ENCODE measurements at places on chromosomes 5 and 9.

DNA sequence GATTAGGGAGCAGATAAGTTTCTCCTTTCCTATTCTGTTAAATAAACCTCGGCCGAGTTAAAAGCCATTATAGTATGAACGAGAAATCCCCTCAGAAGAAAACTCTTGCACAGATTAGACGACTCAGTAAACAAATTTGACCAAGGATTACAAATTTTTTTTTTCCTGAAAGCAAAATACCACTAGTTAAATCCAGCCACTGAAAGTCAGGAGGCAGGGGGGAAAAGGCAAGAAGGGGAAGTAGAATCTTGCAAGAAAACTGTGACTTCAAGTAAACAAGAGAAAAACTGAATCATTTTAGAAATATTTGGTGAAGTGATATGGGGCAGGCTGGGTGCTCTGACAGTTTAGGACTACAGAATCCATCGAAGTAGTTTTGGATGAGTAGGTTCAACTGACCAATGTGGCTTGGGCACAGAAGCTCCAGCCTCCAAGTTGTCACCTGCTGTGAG, 251.0 kb downstream of the DENND1A start:
- DNase-seq = peak; percentile 30

DNA sequence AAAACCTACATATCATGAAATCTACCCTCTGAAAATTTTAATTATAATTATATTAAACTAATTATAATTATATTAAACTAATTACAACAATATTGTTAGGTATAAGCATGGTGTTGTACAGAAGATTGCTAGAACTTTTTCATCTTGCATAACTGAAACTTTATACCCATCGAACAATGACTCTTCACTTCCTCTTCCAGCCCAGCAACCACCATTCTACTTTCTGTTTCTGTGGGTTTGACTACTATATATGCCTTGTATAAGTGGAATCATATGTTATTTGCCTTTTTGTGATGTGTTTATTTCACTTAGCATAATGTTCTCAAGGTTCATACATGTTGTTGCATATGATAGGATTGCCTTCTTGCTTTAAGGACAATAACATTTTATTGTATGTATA, 274.2 kb upstream of the CCNH start:
- no peak for DNase-seq

GRCh38 chr5:179436321-179437122, 91.3 kb upstream of the ADAMTS2 start:
- no peak for DNase-seq

DNA sequence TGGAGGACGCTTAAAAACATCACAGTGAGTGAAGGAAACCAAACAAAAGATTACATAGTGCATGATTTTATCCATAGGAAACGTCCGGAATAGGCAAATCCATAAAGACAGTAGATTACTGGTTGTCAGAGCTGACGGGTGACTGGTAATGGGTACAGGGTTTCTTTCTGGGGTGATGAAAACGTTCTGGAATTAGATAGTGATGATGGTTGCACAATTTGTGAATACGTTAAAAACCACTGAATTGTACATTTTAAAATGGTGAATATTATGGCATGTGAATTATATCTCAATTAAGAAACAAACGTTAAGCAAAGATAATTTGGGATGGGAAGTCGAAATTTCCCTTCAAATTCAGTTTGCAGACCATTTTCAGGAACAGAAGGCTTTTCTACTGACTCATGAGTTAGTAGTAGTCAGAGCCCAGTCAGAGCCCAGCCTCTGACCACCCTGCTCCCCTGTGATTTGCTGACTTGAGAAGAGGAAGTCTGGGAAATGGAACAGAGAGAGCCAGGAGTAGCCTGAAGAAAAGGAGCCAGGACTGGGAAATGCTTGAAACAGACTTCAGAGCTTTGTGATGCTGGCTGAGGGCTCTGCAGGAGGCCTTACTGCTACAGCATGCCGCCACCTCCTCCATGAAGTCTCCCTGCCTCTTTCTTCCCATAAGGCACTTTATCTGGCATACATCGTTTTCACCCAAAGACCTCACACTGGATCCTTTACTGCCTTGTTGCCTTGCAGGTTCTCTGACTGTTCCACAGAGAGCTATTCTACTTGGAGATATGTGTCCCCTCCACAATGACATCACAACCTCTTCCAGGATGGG, 46.4 kb upstream of the CTNNA1 start:
- DNase-seq = peak; percentile 89

DNA sequence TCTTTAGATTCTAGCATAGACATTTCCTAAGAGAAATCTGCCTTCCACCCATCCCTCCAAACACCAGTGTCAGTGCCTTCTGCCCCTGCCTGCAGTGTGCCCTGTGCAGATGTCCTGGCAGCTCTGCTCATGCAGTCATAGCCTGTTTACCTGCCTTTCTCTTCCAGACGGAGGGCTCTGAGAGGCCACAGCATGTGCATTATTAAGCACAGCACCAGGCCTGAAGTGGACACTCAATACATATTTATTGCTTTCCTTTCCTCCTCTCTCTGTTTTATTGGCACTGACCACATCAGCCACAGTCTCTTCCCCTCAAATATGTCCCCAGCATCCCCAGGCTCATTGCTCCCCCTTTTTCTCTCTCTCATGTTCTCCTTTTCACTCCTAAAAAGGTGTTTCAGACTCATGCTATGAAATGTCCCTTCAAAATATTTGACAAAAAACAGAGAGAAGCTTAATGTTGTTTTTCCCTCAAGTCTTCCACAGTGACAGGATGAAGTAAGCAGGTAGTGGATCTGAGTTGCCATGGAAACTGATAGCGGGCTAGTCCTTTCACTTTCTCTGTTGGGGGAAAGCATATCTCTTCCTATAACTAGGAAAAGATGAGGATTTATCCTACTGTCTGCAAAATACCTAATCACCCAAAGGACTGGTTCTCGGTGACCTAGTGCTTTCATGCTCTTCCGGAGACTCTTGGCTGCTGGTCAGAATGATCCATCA, 100.9 kb downstream of the ATP10B start:
- no peak for DNase-seq

GRCh38 chr5:152673601-152674000, 268.5 kb upstream of the NMUR2 start:
- no peak for DNase-seq

DNA sequence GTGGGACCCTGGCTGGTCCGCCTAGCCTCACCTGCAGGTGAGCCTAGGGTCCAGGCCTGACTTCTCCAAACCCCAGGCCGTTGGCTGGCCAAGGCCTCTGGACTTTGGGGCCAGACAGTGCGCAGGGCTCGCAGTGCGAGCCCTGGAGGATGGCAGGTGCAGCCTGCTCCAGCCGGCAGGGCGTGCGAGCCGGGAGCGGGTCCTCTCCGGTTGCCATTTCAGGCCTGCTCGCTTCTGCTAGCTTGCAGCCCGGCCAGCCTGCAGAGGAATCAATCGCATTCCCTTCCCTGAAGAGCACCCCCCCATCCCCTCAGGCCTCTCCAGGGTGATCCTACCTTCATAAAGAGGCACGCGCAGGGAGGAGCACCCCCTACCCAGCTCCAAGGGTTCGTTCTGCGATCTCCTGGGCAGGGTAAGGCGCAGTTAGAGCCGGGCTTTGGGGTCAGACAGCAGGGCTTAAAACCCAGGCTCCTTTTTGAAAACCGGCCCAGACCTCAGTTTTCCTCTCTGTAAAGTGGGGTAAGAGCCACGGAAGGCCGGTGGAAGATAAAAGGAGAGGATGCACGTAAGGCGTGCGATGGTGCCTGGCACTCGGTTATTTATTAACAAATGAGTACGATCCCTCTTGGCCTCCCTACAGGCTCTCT, 6.2 kb downstream of the BARHL1 start:
- DNase-seq = peak; percentile 30

DNA sequence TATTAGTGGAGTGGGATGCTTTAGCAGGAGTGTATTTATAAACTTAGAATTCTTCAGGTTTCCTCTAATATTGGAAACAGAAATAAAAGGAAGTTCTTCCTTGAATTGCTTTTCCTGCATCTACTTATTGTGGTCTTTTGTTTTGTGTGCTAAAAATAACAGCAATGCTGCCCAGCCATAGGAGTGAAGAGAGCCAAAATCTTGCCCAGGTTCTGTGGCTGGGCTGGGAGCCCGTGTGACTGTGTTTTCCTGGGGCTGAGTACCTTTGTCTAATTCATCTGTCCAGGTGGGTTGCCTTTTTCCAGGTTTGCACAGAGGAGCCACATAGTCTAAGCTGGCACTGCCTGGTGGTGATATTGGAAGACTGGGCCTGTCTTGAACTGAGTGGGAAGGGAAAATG, 179.7 kb upstream of the ADAMTSL1 start:
- DNase-seq = no peak

DNA sequence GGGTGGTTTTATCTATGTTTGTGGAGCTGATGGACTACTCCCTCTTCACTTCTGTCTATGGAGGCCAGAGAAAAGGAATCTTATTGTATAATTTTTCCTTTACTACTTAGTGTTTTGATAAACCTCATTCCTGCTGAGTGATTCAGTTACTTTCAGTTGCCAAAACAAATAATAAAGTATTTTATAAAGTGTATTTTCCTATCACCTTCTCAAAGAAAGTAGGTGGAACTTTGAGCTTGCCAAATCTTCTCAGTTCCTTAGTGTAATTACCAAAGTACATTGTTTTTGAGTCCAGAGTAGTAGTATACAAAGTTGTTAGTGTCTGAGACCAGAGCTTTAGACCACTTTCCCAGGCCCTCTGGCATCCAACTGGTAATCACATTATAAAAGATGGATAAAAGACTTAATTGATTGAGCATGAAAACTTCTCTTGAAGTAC, 13.5 kb downstream of the RABGAP1 start:
- DNase-seq = peak; percentile 12

All from AG20443 (cell line).